ENCODE measurements at places on chromosomes 2 and 18.

DNA sequence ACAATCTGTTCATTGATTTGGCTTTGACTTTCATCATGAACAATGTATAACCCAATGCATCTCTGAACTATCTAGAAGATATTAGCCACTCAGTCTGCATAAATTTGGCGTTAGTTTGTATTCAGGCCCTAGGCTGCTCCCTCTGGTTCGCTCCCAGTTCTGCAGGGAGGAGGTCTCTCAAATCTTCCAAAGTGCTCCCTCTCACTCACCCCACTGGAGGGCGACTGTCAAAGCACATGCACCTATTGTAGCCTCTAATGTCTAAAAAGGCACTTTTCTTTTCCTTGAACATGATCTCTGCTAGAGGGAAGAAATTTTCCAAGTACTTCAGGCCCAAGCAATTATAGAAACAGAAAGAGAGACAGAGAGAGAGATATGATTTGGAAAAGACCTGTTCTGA lies 291.5 kb downstream of the TDRD15 start:
- DNase-seq, result no peak

DNA sequence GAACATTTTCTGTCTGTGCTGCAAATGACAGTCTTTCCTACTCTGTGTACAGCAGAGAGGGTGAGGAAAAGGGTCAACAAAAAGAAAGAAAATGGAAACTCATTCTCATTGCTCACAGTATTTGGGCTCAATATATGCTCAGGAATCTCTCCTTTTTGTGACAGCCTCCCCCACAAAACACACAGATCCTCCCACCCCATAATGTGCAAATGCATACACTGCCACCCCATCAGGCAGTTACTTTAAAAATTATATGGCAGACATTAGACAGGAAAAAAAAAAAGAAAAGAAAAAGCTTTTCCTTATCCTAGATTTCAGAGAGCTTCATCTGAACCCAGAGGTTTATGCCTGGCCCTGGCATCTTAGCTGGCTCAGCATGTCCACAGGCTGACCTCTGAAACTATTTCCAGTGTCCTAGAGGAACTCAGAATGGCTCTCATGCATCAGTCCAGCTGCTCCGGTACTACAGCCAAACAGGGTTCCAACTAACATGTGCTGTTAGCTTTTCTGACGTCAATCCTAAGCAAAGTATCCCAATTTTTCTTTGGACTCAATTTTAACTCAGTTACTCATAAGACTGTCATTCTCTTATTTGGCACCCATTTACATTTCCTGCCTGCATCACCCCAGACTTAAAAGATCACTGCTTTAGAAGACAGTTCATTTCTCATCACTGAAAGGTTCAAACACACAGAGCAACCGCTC lies 105.9 kb downstream of the RBMS1 start:
- no peak for DNase-seq

DNA sequence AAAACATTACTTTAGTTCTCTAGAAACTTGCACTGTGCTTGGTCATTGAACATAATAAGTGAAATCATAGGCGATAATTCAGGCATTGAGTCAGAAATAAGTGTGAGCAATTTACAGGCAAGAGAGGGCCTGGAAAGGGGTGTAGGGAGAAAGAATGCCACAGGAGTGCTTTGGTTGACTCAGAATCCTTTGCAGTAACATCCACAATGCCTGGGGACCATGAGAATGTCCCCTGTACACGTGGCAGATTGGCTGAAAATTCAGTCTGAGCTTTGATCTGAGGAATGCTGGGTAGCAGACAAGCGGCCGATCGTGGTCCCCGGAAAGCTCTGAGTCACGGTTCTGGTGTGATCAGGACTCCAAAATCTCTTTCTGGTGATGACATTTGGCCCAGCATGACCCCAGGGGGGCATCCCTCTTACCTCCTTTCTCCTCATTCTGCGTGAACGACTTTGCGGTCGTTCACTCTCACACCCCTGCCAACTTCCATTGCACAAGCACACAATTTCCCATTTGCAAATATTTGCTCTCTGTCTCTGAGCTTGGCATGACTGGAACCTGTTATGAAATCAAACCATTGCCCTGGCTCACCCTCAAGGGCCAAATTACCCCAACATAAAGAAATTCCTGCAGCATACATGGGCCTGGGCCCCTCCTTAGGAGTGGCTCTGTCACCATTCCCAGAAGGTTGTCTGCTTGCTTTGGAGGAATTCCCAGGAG lies 305.0 kb upstream of the EPAS1 start:
- DNase-seq, result no peak

GRCh38 chr18:34870555-34871310 lies 160.6 kb downstream of the DTNA start:
- DNase-seq, result no peak

GRCh38 chr2:42170619-42171395 lies 1.7 kb downstream of the EML4 start:
- DNase-seq, result no peak

GRCh38 chr2:173669271-173669853 lies 295.8 kb downstream of the SP3 start:
- DNase-seq, result no peak

DNA sequence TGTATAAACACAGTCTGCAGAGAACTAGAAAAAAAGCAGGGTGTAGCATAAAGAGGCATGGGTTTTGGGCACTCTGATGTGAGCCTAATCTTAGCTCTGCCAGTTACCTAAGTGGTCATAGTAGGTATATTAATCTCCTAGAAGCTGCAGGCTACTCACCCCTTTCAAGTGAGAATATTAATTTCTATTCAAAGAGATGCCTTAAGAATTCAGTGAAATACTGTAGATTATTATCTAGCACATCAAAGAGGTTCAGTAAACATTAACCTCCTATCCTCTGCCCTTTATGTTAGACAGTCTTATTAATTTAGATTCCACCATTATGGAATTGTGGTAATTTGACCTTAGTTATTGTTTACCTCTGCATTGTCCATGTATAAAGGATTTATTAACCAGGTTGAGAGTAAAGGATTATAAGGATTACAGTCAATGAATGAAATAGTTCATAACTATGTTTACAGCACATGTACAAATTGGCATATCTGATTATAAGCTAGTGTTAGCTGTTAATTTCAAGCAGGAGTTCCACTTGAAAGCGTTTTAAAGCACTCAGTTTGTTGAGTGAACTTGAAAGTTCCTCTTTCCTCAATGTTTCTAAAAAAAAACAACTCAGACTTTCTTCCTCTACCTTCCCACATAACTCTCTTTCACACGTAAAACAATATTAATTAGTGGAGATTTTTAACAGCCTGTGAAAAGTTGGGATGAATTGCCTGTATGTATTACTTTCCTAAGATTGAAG lies 150.6 kb upstream of the EPC2 start:
- no peak for DNase-seq

DNA sequence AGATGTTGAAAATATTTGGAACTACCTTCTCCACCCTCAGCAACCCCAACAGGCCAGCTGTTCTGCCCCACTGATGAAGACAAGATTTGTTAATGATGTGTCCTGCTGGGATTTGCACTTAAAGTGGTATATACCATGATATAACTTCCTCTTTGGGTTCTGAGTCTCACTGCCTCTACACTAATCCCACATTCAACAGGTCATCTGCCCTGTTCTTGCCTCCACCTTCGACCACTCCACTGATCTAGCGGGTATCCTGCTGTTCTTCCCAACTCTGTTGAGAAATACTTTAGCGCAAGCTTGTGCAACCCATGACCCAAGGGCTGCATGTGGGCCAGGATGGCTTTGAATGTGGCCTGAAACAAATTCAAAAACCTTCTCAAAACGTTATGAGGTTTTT lies 72.7 kb downstream of the LRP1B start:
- DNase-seq, result no peak

DNA sequence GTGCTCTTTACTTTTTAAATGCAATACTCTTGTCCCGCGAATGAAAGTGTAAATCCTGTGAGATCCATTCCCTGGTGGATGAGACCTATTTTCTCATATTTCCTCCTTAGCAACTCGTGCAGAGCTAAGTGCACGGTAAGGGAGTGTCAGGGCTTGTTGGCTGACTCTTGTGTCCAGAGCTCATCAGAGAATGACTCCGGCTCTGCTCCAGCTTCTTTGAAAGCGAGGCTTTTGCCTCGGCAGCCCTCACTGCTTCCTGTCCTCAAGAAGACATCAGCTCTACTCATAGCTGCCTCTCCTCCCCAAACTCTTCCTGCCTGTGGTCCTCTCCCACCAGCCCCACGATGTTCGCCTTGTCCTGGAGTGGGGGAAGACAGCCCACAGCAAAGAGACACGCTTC lies 70.7 kb downstream of the LIPG start:
- no peak for DNase-seq

GRCh38 chr2:8750221-8750620 lies 68.4 kb downstream of the ID2 start:
- DNase-seq, result no peak

- no peak for DNase-seq
These were observed 356.2 kb downstream of the KCNJ3 start for GRCh38 chr2:155054712-155055111.

GRCh38 chr2:237217995-237218616 lies 132.4 kb downstream of the COPS8 start:
- DNase-seq, result no peak

DNA sequence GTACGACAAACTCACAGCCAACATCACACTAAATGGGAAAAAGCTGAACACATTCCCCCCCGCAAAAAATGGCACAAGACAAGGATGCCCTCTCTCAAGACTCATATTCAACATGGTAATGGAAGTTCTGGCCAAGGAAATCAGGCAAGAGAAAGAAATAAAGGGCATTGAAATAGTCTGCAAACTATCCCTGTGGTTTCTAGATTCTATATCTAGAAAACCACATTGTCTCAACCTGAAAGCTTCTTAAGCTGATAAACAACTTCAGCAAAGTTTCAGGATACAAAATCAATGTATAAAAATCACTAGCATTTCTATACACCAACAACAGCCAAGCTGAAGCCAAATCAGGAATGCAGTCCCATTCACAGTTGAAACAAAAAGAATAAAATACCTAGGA lies 294.6 kb upstream of the CYP26B1 start:
- DNase-seq, result no peak

GRCh38 chr2:105248316-105249070 lies 7.0 kb downstream of the GPR45 start:
- DNase-seq, result no peak

DNA sequence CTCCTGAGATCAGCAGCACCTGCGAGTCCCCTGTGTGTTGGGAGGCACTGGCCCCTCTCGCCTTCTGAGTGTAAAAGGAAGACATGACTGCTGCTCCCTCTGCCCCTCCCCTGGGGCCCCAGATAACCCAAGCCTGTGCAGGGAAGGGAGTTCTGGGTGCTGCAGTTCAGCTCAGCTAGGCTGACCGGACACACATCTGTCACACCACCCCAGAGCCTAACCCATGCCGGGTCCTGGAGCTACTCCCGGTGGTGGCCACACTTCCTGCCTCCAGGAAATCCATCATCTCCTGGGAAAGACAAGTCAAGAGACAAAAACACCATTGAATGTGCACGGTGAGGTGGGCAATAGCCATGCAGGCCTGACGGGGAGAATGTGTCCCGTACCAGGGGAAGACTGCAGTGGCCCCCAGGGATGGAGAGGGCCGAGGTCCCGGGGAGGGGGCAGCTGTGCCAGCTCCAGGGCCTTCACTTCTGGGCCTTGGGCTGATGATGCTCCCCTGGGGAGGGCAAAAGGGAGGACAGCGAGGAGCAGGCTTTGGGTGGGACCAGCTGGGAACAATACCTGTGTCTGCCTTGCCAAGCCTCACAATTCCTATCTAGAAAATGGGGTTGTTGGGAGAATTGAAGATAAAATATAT lies 210.6 kb downstream of the TFCP2L1 start:
- DNase-seq, result no peak

GRCh38 chr18:3329471-3329870 lies 67.5 kb downstream of the MYL12B start:
- DNase-seq, result no peak

DNA sequence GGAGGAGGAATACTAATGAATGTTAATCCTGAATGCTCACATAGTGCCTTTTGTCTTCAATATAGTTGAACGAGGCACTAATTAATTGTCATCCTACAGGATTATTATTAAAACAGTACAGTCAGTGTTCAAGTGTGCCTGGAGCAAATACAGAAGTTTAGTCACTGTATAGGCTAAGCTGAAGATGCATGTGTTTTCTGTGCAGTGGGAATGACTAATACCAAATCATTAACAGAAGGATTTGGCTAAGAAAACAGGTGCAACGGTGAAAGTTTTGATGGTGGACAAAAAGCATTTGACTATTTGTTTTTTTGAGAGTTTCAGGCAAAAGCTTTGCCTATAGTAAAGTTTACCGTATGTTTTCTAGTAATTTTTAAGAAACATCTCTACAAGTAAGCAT lies 62.8 kb downstream of the DCC start:
- no peak for DNase-seq

- no peak for DNase-seq
These were observed 46.4 kb upstream of the ODC1 start for GRCh38 chr2:10494351-10495066.

DNA sequence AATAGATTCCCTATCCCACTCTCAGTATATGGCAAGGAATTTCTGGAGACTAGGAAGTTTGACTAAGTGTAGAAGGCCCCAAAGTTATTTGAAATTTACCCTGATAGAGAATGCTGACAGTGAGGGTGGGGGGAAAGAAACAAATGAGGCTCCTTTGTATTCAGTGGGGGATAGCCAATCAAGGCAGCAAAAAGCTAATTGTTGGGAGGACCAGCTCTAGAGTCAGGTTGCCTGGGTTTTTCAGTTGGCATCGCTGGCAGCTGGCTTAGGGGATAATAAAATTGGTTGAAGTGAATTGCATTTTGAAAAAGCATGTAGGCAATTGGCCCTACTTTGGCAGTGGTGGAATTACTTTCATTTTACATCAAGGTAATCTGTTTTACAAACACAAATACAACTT lies 79.4 kb upstream of the STAM2 start:
- DNase-seq, result no peak

DNA sequence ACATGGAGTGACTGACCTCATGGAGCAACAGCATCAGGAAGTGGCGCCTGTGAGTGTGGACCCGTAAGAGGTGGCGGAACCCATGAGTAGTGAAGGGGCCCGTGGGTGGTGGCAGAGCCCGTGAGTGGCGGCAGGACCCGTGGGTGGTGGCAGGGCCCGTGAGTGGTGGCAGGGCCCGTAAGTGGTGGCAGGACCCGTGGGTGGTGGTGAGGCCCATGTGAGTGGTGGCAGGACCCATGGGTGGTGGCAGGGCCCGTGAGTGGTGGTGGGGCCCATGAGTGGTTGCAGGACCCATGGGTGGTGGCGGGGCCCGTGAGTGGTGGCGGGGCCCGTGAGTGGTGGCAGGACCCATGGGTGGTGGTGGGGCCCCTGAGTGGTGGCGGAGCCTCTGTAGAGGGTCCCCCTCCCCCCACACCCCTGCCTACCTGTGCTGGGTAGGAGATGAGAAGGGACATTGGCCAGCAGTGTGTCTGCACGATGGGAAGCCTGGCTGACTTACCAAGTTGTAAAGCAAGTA lies 407.7 kb upstream of the SALL3 start:
- no peak for DNase-seq

GRCh38 chr18:79322441-79322840 lies 73.3 kb upstream of the NFATC1 start:
- no peak for DNase-seq

Data from T-cell (primary cell).